H1 (cell line): ENCODE measurements at places on chromosomes 5 and 9.
A peak's percentile ranks its signal among the peaks of the same experiment; 100 is the strongest.

DNA sequence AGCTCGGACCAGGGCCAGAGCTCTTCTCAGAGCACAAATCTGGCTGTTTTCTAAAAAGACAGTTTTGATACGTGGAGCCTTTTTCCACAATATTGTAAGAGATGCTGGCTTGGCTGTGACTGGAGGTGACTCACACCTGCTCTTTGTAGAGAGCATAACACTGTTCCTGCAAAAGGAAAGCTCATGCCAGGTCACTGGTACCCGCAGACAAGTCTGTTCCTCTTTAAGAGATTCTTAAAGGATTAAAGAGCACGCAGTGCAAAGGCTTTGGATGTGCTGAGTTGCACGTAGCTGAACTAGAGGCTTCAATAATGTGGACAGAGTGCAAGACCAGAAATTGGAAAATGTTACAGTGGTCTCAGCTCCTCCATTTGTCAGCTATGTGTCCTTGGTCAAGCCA, 19.0 kb downstream of the ACTL7B start:
- no peaks in the 10 kb centered on the region for H3K27me3 ChIP-seq
- H3K27ac ChIP-seq, result no peak overlapping the region
- H3K4me3 ChIP-seq, result no peak overlapping the region
- DNase-seq, result no peak
- no peaks in the 10 kb centered on the region for H3K36me3 ChIP-seq

DNA sequence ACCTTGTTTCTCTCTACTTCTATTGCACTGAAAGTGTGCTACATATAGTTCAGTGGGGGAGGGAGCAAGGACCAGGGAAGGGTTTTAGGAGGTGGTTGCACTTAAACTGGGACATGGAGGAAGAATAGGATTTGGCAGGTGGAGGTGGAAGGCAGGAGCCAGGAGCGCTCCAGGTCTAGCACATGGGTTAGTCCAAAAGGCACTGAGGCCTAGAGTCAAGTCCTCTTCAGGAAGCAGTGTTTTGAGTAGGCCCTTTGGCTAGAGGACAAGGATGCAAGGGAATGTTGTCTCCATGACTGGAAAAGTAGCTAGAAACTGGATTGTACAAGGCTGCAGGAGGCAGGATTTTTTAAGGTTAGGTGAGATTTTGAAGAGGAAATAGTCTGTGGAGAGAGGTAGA, 31.5 kb downstream of the AOPEP start:
- no peaks in the 10 kb centered on the region for H3K4me1 ChIP-seq
- H3K27ac ChIP-seq, result no peak overlapping the region
- H3K27me3 ChIP-seq, result no peaks in the 10 kb centered on the region
- no peak for DNase-seq

GRCh38 chr9:128706045-128706444, 3.7 kb downstream of the PKN3 start:
- H3K27ac ChIP-seq, result no peak overlapping the region; the same call in 1 of the 2 replicates
- no peaks in the 10 kb centered on the region; the same call in 1 of the 2 replicates for H3K4me1 ChIP-seq
- H3K27me3 ChIP-seq, result no peaks in the 10 kb centered on the region
- no peak for DNase-seq
- no peak overlapping the region for H3K4me3 ChIP-seq

GRCh38 chr9:131080589-131080988, 15.7 kb upstream of the AIF1L start:
- no peaks in the 10 kb centered on the region for H3K36me3 ChIP-seq
- no peaks in the 10 kb centered on the region for H3K27me3 ChIP-seq
- no peak overlapping the region for H3K27ac ChIP-seq
- no peaks in the 10 kb centered on the region; the same call in 1 of the 2 replicates for H3K4me1 ChIP-seq
- H3K4me3 ChIP-seq, result no peak overlapping the region

DNA sequence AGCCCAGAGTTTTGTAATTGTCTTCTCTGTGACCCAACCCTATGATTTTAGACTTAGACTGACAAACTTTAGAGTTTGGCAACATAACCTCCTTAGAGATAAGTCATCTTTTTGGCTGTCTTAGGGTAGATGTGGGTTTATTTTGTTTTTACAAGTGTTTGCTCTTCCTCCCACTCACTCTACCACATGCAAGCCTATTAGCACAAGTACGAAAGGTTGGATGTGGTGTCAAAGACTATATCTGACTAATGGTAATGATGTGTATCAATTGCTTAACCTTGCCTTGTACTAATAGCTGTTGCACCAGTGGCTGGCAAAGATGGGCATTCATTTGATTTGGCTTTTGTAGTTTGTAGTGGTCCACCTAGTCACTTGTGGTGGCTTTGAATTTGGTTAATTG, 46.5 kb downstream of the SLC25A46 start:
- H3K4me3 ChIP-seq, result no peak overlapping the region
- no peaks in the 10 kb centered on the region for H3K27me3 ChIP-seq
- no peaks in the 10 kb centered on the region for H3K4me1 ChIP-seq
- no peaks in the 10 kb centered on the region for H3K36me3 ChIP-seq
- H3K27ac ChIP-seq, result no peak overlapping the region
- no peak for DNase-seq

DNA sequence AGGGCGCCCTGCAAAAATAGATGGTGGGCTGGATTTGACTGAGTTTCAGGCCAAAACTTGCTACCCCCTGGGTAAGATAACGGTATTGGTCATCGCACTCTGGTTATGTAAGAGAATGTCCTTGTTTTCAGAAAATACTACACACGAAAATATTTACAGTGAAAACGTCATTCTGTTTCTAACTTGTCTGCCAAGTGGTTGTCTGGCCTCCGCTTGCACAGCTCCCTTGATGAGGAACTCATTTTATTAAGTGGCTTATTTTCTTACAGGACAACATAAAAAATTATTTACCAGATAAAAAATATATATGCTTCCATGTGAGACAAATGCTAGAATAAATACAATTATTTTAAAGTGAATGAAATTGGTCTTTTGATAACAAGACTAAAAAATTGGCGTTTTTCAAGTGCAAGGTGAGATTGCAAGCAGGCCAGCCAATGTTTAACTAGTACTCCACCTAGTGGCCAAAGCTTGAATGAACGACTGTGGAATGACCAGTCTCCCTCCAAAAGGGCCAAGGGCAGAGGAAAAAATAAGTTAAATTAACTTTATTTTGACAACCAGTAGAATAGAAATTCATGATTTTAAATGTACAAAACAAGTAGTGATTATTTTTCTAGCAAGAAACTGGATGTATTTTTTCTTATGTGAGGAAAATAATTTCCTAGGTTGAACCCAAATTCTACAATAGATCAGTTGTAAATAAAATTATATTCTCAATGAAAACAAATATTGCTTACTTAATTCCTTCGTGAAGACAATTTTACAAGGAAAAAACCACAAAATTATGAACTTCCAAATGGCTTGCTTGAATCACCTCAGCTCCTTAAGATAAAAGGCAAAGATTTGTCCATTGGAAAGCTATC, 93.2 kb downstream of the ZFAND5 start:
- H3K4me1 ChIP-seq, result no peaks in the 10 kb centered on the region
- no peaks in the 10 kb centered on the region for H3K36me3 ChIP-seq
- no peak overlapping the region for H3K27ac ChIP-seq
- peak; percentile 67 for DNase-seq
- H3K27me3 ChIP-seq, result no peaks in the 10 kb centered on the region

GRCh38 chr9:34570376-34570775, 19.1 kb downstream of the CNTFR start:
- peaks cover 10% of the 10 kb centered on the region; the same call in 1 of the 2 replicates for H3K27me3 ChIP-seq
- H3K4me1 ChIP-seq, result peaks cover 9% of the 10 kb centered on the region
- no peak overlapping the region for H3K4me3 ChIP-seq
- no peak for DNase-seq
- H3K27ac ChIP-seq, result no peak overlapping the region

GRCh38 chr5:92850886-92851285, 730.1 kb downstream of the NR2F1-AS1 start:
- no peak for DNase-seq
- H3K4me1 ChIP-seq, result no peaks in the 10 kb centered on the region
- H3K27me3 ChIP-seq, result no peaks in the 10 kb centered on the region
- H3K36me3 ChIP-seq, result no peaks in the 10 kb centered on the region
- H3K27ac ChIP-seq, result no peak overlapping the region

GRCh38 chr9:33080534-33080933, 4.1 kb upstream of the SMU1 start:
- H3K27me3 ChIP-seq, result no peaks in the 10 kb centered on the region
- DNase-seq, result no peak
- no peaks in the 10 kb centered on the region for H3K36me3 ChIP-seq
- no peak overlapping the region for H3K4me3 ChIP-seq
- no peak overlapping the region for H3K27ac ChIP-seq
- no peaks in the 10 kb centered on the region for H3K4me1 ChIP-seq

GRCh38 chr5:115577741-115578140, 24.5 kb downstream of the TICAM2 start:
- H3K27me3 ChIP-seq, result no peaks in the 10 kb centered on the region
- DNase-seq, result no peak
- H3K27ac ChIP-seq, result no peak overlapping the region

- no peaks in the 10 kb centered on the region for H3K27me3 ChIP-seq
- no peaks in the 10 kb centered on the region for H3K4me1 ChIP-seq
- H3K27ac ChIP-seq, result no peak overlapping the region
- DNase-seq, result no peak
These were observed 64.2 kb upstream of the CEP78 start for GRCh38 chr9:78171651-78172050.

GRCh38 chr5:10360686-10361085, 7.2 kb downstream of the MARCHF6 start:
- H3K4me1 ChIP-seq, result no peaks in the 10 kb centered on the region
- no peak overlapping the region for H3K27ac ChIP-seq
- no peak for DNase-seq
- no peaks in the 10 kb centered on the region for H3K27me3 ChIP-seq
- no peak overlapping the region for H3K4me3 ChIP-seq
- no peaks in the 10 kb centered on the region for H3K36me3 ChIP-seq

- no peak for DNase-seq
- H3K4me3 ChIP-seq, result no peak overlapping the region
- no peaks in the 10 kb centered on the region for H3K27me3 ChIP-seq
- H3K4me1 ChIP-seq, result no peaks in the 10 kb centered on the region; the same call in 1 of the 2 replicates
- H3K27ac ChIP-seq, result no peak overlapping the region
These were observed 32.7 kb upstream of the COL15A1 start for GRCh38 chr9:98911042-98911441.

DNA sequence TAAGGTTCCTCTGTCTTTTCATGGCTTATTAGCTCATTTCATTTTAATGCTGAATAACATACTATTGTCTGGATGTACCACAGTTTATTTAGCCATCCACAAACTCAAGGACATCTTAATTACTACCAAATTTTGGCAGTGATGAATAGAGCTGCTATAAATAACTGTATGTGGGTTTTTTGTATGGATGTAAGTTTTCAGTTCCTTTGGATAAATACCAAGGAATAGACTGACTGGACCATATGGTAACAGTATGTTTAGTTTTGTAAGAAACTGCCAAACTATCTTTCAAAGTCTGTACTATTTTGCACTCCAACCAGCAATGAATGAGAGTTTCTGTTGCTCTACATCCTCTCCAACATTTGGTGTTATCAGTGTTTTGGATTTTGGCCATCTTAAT, 38.7 kb downstream of the SCAMP1 start:
- no peak for DNase-seq
- no peak overlapping the region for H3K27ac ChIP-seq
- H3K4me1 ChIP-seq, result no peaks in the 10 kb centered on the region
- no peaks in the 10 kb centered on the region for H3K36me3 ChIP-seq
- H3K4me3 ChIP-seq, result no peak overlapping the region

DNA sequence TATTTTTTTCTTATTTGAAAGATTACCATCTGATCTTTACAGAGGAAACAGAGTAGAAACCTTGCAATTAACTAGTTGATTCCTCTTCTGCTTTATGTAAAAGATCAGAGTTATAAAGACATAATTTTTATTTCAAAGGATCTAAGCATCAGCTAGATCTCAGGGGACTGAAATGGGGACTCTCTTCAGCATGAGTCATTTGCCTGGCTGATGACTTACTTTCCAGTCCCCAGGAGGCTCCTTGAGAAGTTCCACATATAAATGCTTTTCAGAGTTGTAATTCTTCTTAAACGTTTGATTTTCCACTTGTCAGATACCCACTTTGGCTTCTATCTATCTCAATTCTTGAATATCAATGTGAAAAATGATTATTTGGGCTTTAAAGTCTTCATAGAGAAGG, 389.4 kb downstream of the RAB3C start:
- H3K27me3 ChIP-seq, result no peaks in the 10 kb centered on the region
- H3K4me3 ChIP-seq, result no peak overlapping the region
- no peaks in the 10 kb centered on the region for H3K4me1 ChIP-seq
- H3K36me3 ChIP-seq, result no peaks in the 10 kb centered on the region
- H3K27ac ChIP-seq, result no peak overlapping the region

- DNase-seq, result no peak
- no peaks in the 10 kb centered on the region for H3K36me3 ChIP-seq
- H3K4me1 ChIP-seq, result peaks cover 6% of the 10 kb centered on the region
- no peak overlapping the region for H3K4me3 ChIP-seq
These were observed 15.4 kb downstream of the SLC36A3 start for GRCh38 chr5:151288180-151288579.

- H3K4me1 ChIP-seq, result peaks cover 6% of the 10 kb centered on the region
- H3K27ac ChIP-seq, result no peak overlapping the region
- no peaks in the 10 kb centered on the region for H3K36me3 ChIP-seq
- H3K4me3 ChIP-seq, result no peak overlapping the region
- no peaks in the 10 kb centered on the region for H3K27me3 ChIP-seq
These were observed 426.8 kb downstream of the KIAA0825 start for GRCh38 chr5:94191604-94192003.

GRCh38 chr5:175698401-175699115, 40.7 kb downstream of the HRH2 start:
- H3K4me1 ChIP-seq, result no peaks in the 10 kb centered on the region
- no peak overlapping the region for H3K4me3 ChIP-seq
- H3K27ac ChIP-seq, result no peak overlapping the region
- H3K36me3 ChIP-seq, result no peaks in the 10 kb centered on the region
- no peak for DNase-seq

GRCh38 chr9:115099901-115100300, 18.1 kb downstream of the TNC start:
- no peaks in the 10 kb centered on the region for H3K4me1 ChIP-seq
- H3K27ac ChIP-seq, result no peak overlapping the region
- DNase-seq, result no peak
